Activated CD4-positive, alpha-beta T cell treated with anti-CD3 and anti-CD28 coated beads for 36 hours (primary cell): ENCODE measurements at places on chromosomes 16 and 17. TPM values are rescaled to one million over a fixed set of nuclear protein-coding genes. Genes with fewer than 3 reads are reported as not detected.

GRCh38 chr17:47712330-47713023 is 18.5 kb downstream of the TBKBP1 start:
- DNase-seq = no peak

DNA sequence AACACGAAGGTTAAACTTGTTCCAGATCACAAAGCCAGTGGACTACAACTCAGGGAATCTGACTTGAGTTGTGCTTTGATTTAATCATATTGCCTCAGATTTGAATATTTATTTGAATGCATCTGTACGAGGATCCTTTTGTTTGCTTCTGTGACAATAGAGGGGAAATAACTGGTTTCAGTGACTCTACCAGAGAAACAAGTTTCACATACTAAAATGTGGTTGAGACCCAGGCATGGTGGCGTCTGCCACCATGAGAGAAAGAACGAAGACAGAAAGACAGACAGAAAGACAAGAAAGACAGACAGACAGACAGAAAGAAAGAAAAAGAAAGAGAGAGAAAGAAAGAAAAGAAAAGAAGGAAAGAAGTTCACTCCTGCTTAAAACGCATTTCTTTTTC is 24.0 kb downstream of the YWHAE start:
- peak; percentile 22 for DNase-seq

- DNase-seq = no peak
Observed at GRCh38 chr16:867421-868385, 67.2 kb upstream of the GNG13 start.

DNA sequence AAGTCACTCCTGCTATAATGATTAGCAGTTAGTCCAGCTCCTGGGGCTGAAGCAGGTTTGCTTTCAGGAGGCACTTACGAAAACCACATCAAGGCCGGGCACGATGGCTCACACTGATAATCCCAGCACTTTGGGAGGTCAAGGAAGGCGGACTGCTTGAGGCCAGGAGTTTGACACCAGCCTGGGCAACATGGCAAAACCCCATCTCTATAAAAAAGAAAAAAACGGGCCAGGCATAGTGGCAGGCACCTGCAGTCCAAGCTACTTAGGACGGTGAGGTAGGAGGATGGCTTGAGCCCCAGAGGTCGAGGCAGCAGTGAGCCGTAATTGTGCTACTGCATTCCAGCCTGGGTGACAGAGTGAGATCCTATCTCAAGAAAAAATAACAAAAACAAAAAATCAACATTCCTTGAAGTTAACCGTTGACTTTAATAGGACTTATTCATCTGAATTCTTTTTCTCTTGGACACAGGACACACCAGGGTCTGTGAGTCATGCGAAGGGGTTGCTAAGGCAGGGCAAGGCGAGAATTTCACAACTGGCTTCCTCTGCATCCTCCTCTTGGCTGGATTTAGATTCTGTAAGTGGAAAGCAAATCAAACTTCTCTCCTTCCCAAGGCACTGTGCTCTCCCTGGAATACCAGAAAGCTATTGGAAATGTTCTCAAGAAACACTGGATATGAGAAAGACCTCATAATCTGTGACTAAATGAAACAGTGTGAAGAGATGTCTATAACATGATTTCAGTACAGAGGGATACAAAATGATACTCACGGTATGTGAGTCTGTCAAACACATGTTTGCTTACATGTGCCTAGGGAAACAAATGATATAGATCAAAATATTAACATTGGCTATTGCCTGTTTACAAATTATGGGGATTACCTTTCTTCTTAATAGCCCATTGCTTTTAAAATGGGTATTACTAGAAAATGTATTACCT is 99.5 kb downstream of the SYCE1L start:
- DNase-seq = no peak

GRCh38 chr16:83215406-83216001 is 588.7 kb downstream of the CDH13 start:
- DNase-seq = peak; percentile 79

- no peak for DNase-seq
Observed at GRCh38 chr16:31527734-31528274, at the start of gene AHSP. Gene AHSP, plus strand, starts transcription at chr16:31527900. Its CDS starts 240 bp downstream, at chr16:31528140.

- peak; percentile 3 for DNase-seq
Observed at GRCh38 chr17:44927696-44928095, 12.4 kb upstream of the GFAP start.

DNA sequence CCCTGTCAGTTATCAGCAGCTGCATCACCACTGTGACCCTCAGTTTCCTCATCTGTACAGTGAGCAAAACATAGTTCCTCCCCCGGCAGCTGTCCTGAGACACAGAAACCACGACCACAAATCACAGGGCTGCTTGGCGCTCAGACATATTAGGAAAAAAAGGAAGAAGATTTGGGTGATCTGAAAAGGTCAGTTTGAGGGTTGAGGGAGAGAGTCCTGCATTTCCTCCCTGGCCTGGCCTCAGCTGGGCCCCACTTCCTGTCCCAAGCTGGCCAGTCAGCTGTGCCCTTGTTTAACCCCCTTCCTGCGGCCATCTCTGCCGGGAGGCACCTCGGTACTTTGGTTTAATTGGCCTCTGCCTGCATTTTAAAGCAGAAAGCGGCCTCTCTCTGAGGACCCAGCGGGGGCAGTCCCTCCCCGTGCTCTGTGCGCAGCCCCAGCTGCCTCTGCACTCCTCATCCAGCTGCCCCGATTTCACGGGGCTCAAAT is 24.0 kb upstream of the CIBAR2 start:
- DNase-seq = no peak

DNA sequence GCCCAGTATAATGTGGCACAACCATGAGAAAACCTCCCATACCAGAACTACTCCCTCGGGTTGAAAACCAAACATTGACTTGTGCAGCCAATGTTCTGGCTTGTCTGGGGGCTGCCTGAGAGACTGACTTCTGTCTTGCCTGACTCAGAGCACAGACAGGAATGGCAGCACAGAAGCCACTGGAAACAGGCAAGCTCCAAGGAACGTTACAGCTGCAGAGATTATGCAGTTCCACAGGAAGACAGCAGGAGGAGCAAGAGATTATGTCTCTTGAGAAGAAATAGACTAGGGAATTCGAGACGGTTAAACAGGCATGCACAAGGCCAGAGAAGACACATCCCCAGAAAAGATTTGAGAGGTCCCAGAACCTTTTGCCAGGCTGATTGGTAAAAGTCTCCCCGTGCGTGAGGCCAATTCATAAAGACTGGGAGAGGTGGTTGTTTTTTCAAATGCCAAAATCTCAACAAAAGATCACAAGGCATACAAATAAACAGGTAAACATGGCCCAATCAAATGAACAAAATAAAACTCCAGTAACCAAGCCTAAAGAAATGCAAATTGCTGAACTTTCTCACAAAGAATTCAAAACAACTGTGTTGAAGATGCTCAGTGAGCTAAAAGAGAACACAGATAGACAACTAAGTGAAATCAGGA is 90.6 kb upstream of the CDH5 start:
- peak; percentile 43 for DNase-seq

- peak; percentile 17 for DNase-seq
Observed at GRCh38 chr16:10362077-10362863, 23.6 kb upstream of the ATF7IP2 start.

DNA sequence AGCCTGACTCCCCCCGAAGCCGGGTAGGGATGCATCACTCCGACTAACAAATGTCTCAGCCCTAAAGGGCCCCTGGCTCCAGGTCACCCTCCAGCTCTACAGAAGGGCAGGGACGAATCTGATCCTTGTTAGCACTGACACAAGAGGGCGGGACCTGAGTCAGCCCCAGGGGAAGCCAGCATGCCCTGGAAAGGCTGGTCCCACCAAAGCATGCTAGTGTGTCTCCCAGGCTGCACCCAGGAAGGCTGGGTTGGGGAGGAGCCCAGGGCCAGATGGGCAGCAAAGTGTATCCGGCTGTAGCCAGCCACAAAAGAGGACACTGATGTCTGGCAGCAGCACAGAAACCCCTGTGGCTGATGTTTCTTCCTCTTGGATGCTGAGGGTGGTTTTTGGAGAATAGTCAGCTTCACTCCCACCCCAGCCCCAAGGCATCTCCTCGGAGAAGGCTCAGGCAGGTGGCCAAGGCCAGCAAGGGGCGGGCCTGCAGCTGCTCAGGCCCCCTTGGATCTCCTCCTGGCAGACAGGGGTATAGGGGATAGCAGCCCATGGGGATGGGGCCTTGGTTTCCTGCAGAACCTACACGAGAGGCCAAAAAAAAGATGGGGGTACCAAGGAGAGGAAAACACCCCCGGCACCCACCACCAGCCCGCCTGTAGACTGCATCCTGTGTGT is 11.0 kb downstream of the NATD1 start:
- no peak for DNase-seq

- DNase-seq = no peak
Observed at GRCh38 chr16:58828901-58829545, 94.9 kb upstream of the GOT2 start.

DNA sequence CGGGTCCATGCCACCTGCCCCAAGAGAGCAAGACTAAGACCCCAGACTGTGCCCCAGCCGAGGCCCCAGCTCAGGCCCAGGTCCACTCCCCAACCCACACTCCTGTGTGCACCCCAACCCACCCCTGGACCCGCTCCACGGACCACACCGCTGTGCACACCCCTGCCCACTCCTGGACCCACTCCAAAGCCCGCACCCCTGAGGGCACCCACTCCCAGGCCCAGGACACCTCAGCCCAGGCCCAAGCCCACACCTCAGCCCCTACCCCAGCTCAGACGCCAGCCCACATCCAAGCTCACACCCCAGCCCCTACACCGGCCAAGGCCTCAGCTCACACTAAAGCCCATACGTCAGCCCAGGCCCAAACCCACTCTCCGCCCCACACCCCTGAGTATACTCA is 1.1 kb downstream of the SPEM3 start:
- no peak for DNase-seq

DNA sequence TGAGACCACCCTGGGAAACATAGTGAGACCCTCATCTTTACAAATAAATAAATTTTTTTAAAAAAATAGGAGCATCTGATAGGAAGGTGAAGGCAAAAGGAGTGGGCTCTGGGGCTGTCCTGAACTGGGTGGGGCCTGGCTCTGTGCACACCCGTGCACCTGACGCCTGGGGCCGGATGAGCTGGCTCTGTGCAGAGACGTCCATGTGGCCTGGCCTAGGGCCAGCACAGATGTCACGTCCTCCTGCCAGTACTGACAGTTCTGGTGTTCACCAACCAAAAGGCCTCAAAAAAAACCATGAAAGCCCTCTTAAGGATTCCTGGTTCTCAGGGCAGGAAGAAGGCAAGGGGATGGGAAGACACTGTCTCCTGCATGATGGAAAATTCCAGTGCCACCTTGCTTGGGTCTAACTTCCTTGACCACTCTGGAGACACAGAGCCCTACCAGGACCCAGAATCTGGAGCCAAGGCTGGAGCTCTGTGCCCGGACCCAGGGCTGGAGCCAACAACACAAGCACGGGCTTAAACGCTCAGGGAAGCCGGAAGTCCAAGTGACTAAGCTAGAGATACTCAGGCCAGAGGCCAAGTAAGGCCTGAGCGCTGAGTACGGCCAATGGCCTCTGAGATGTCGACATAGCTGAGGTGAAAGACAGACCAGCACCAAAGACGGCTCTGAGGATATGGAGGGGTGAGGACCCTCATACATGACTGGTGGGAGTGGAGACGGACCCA is 32.9 kb downstream of the COPRS start:
- DNase-seq = peak; percentile 11

DNA sequence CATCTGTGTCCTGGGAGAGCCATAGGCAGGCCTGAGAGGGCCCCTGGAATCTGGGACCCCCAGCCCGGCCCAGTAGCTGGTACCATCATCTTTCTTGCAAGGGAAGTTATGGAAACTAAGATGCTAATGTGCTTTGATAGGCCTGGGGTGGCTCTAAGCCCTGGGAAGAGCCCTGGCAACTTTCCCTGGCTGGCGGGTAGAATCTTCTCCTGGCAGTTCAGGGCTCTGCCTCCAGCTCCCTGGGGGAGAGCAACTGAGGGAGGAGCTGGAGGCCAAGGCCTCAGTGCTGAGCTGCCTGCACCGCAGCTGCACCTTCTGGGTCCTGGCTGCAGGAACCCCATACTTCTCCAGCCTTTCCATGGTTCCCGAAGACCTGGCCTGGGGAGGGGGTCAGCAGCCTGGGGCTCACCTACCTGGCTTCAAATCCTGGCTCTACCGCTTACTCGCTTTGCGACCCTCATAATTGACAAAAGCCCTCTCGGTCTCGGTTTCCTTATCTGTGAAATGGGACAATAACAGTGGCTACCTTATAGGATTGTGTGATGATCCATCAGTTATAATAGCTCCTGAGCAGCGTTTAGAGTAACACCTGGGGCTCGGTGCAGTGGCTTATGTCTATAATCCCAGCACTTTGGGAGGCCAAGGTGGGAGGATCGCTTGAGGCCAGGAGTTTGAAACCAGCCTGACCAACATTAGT is 333.7 kb downstream of the SEC14L1 start:
- no peak for DNase-seq

The ARSG gene
- 7.8 TPM for total RNA-seq

The AHSP gene
- not detected for total RNA-seq

The HOXB7 gene
- total RNA-seq = 0.25 TPM
